ENCODE measurements at places on chromosomes 1 and 21. TPM values are rescaled to one million over a fixed set of nuclear protein-coding genes. Genes with fewer than 3 reads are reported as not detected.

- DNase-seq = no peak
Observed at GRCh38 chr21:37490084-37490483, 123.5 kb downstream of the DYRK1A start.

HNRNPCL4 gene
- total RNA-seq = not detected

GRCh38 chr1:234722904-234723720, 113.1 kb upstream of the IRF2BP2 start:
- DNase-seq = no peak

GRCh38 chr1:116699605-116700004, 32.1 kb upstream of the IGSF3 start:
- no peak for DNase-seq

DNA sequence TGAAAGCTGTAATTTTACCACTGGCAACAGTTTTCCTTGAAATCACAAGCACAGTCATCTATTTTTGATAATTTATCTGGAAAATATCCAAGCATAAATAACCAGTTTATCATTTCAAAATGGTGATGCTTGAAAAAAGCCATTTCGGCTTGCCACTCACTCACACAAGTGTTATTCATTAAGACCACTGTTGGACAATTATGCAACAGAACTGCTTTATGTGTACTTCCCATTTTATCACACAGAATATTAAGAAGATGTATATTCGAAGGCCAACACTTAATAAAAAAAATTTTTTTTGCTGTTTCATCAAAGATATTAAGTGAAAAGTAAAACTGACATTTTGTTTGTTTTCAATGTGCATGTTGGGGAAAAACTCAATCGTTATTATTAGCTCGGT, 62.3 kb downstream of the EIF4G3 start:
- DNase-seq = no peak
